Chondrocyte (in vitro differentiated cells): ENCODE measurements at places on chromosomes 16 and 17.

- DNase-seq, result no peak
These were observed 88.8 kb downstream of the HS3ST3B1 start for GRCh38 chr17:14389681-14390080.

GRCh38 chr16:2833776-2834175 lies 3.7 kb downstream of the ZG16B start:
- DNase-seq, result no peak

GRCh38 chr17:30256756-30257506 lies 21.4 kb upstream of the SLC6A4 start:
- no peak for DNase-seq

GRCh38 chr17:73104450-73104849 lies 12.0 kb upstream of the SLC39A11 start:
- no peak for DNase-seq

- DNase-seq, result no peak
These were observed 95.1 kb downstream of the ZFHX3 start for GRCh38 chr16:72952811-72953271.

DNA sequence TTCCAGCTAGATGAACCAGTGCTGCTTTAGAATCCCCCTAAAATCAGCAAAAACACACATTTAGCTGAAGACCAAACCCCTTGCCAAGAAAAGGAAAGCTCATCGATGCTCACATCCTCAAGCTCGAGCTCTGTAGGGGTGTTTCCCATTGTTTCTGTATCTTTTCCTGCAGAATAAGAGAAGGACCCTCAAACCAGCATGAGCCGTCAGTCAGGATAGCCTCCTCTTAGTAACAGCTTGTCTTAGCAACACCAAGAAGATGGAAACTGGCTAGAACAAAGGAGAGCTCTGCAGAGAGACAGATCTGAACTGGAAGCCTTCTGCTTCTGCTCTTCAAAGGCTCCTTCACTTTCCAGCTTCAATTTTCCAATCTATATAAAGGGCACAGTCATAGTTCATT lies 32.0 kb downstream of the VAT1L start:
- no peak for DNase-seq

- no peak for DNase-seq
These were observed 175.6 kb downstream of the SOX9 start for GRCh38 chr17:72296456-72296855.

GRCh38 chr17:67633751-67634211 lies 84.0 kb upstream of the NOL11 start:
- no peak for DNase-seq

- no peak for DNase-seq
These were observed 61.4 kb downstream of the ZDHHC7 start for GRCh38 chr16:84949772-84950436.

DNA sequence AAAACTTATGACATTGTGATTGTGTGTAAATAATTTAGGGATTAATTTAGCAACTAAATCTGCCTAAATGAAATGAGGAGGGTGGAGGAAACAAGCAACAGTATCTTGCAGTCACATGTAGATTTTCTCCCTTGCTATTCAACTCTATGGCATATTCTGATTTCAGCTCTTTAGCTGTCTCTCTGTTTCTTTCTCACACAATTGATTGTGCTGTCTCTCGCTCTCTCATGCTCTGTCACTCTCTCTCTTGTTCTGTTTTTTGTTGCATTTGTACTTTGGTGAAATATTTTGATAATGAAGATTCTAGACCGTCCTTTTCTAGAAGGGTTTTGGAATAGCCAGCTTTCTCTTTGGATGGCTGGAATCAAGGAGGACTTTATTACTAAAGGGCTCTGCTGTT lies 70.6 kb downstream of the BCAS3 start:
- no peak for DNase-seq

- DNase-seq, result no peak
These were observed 154.0 kb downstream of the C16orf78 start for GRCh38 chr16:49527611-49528010.
